ENCODE measurements at places on chromosomes 12 and 14. TPM values are rescaled to one million over a fixed set of nuclear protein-coding genes. Genes with fewer than 3 reads are reported as not detected.

- no peaks in the 10 kb centered on the region for H3K4me1 ChIP-seq
- no peak for DNase-seq
- no peaks in the 10 kb centered on the region for H3K36me3 ChIP-seq
- no peaks in the 10 kb centered on the region for H3K27me3 ChIP-seq
- no peak overlapping the region for H3K4me3 ChIP-seq
These were observed 10.3 kb downstream of the MTERF2 start for GRCh38 chr12:106976668-106977067.

DNA sequence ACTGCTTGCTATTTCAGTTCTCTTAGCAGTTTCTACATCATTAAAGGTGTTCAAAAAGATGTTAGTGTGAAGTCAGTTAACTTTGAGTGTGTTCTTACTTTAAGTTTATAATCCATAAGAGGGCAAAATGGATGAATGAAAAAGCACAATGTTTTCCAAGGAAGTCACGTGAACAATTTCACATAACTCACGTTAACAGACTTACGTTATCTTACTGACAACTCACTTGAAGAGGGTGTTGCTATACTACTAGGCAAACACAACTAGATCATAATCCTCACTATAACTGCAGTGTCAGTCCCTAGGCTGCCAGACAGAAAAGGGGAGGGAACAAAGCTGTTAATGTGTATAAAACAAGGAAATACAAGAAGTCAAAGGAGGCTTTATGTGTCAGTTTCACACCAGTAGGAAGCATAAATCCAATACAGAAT lies 6.4 kb downstream of the SLC2A13 start:
- no peak overlapping the region for H3K27ac ChIP-seq
- H3K27me3 ChIP-seq: no peaks in the 10 kb centered on the region
- H3K36me3 ChIP-seq: no peaks in the 10 kb centered on the region
- no peak overlapping the region for H3K4me3 ChIP-seq

GRCh38 chr12:51393676-51394545 lies 2.7 kb upstream of the GALNT6 start:
- DNase-seq: no peak

GRCh38 chr14:75579882-75580281 lies 1.5 kb downstream of the FLVCR2 start:
- H3K4me3 ChIP-seq: no peak overlapping the region
- no peaks in the 10 kb centered on the region for H3K36me3 ChIP-seq
- peaks cover 2% of the 10 kb centered on the region for H3K4me1 ChIP-seq
- H3K27me3 ChIP-seq: peaks cover 2% of the 10 kb centered on the region

GRCh38 chr14:73751157-73751691 lies 37.0 kb upstream of the PNMA1 start:
- no peak overlapping the region for H3K27ac ChIP-seq
- no peaks in the 10 kb centered on the region for H3K36me3 ChIP-seq
- H3K4me3 ChIP-seq: no peak overlapping the region
- DNase-seq: no peak

DNA sequence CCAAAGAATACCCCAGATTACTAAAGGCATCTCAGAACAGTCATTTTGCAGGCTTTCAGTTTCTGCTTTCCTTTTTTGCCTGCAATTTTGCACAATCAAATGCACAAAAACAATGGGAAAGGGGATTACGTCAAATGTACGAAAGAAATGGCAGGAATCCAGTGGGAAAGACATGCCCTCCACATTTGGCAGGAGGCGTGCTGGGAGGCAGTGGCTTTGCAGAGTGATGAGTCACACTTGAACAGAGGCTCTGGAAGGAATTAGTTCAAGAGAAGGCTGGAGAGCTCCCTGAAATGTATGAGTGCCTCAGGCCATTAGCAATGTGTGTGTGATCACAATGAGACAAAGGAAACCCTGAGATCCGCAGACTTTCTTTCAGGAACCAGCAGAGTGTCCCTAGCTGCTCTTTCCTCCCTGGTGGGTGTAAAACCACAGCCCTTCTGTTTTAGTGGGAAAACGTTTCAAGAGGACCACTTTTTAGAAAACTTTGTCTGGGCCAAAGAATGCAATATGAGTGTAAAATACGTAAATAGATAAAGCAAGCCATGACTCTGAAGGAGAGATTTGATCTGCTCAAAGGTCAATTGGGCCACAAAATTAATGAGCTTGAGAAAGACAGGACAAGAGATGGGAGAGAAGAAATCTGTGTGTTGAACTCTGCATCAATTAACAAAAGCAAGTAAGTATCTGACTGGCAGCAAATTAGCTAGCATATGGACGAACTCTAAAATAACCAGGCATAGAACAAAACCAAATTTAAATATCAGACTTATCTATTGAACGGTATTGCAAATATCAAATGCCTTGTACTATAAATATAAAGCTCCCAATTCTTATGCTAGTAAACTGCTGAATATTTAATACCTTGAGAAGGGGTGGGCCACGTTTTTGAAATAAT lies 155.4 kb upstream of the PDE3A start:
- no peaks in the 10 kb centered on the region for H3K36me3 ChIP-seq
- DNase-seq: peak; percentile 69
- H3K4me1 ChIP-seq: peaks cover 7% of the 10 kb centered on the region

DNA sequence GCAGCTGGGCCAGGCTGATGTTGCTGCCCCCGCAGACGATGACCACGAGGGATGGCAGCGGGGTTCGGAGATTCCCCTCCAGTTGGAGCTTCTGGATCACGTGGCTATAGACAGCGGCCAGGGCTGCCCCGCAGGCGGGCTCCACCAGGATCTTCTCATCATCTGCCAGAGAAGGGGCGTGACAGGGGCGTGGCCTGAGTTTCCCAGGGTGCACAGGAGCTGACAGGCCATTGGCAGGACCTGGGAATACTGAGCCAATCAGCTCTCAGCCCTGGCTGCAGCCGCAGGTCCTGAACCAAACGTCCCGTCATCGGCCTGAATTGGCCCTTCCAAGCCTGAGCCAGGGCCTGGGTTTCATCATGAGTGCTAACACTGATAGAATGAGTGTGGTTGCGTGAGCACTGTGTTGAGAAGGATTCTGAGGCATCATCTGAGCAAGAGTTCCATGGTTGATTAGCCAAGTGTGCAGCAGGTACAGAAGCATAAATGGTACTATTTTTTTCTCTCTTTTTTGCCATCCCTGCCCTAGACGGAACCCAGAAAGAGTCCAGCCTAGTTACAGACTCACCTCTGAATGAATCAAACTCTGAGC lies 10.6 kb downstream of the SDS start:
- H3K4me1 ChIP-seq: no peaks in the 10 kb centered on the region
- no peaks in the 10 kb centered on the region for H3K36me3 ChIP-seq
- no peaks in the 10 kb centered on the region for H3K27me3 ChIP-seq

DNA sequence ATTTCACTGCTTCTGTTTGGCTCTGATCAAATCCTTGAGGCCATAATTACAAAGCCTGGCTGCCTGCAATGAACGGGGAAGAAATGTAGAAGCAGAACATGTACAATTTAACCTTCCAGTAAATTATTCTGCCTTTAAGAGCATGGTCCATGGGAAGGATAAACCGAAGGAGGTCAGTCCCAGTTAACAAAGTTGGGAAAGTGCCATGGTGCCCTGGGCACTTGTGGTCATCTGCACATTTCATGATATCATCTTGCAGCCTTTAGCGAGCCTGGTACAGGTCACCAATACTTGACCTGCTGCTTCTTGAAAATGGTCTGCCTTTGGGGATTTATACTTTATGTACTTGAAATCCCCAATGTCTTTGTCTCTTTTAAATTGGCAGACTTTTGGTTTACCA lies 175.9 kb upstream of the KITLG start:
- H3K4me1 ChIP-seq: no peaks in the 10 kb centered on the region
- no peak overlapping the region for H3K27ac ChIP-seq
- no peaks in the 10 kb centered on the region for H3K36me3 ChIP-seq

Gene HOXC6
- polyA plus RNA-seq: not detected

Gene CD4
- polyA plus RNA-seq: 5.1 TPM

Gene KRT78
- not detected for polyA plus RNA-seq

Gene NINJ2
- polyA plus RNA-seq: 1.4 TPM

Gene SPX
- polyA plus RNA-seq: 0.38 TPM

Gene IL23A
- 3.6 TPM for polyA plus RNA-seq

Gene FGF23
- 0.35 TPM for polyA plus RNA-seq

Measured in H1 (cell line).